Posterior cingulate gyrus (tissue), 11 donors: ENCODE measurements at places on chromosomes 6 and 20.
A peak's percentile ranks its signal among the peaks of the same experiment; 100 is the strongest.

GRCh38 chr20:23403751-23404150 lies 17.5 kb downstream of the NAPB start:
- DNase-seq = no peak

GRCh38 chr6:40482532-40482931 lies 104.6 kb downstream of the LRFN2 start:
- peak; percentile 82 for DNase-seq

GRCh38 chr6:158060455-158061360 lies 79.0 kb downstream of the SYNJ2 start:
- DNase-seq = peak; percentile 40

GRCh38 chr20:11748436-11748835 lies 169.3 kb upstream of the BTBD3 start:
- DNase-seq = no peak

GRCh38 chr6:72941751-72942150 lies 283.5 kb downstream of the KHDC1L start:
- no peak for DNase-seq

- DNase-seq = no peak
Measured at GRCh38 chr6:37928217-37928616, 108.7 kb downstream of the ZFAND3 start.

DNA sequence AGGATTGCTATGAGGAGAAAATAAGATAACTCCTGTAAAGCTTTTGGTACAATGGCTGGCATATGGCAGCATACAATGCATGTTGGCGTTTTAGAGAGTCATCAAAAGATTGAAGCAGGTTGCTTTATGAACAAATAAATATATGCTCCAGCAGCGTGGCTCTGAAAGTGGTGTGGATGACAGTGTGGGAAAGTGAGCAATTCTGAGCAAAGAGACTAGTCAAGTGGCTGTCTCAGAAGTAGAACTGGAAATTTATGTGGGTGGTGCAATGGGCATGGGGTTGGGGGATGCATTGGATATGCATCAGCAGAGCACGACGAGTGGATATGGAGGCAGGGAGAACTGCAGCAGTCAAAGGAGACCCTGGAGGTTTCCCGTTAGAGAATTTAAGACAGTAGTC lies 66.2 kb upstream of the PHACTR2 start:
- no peak for DNase-seq

DNA sequence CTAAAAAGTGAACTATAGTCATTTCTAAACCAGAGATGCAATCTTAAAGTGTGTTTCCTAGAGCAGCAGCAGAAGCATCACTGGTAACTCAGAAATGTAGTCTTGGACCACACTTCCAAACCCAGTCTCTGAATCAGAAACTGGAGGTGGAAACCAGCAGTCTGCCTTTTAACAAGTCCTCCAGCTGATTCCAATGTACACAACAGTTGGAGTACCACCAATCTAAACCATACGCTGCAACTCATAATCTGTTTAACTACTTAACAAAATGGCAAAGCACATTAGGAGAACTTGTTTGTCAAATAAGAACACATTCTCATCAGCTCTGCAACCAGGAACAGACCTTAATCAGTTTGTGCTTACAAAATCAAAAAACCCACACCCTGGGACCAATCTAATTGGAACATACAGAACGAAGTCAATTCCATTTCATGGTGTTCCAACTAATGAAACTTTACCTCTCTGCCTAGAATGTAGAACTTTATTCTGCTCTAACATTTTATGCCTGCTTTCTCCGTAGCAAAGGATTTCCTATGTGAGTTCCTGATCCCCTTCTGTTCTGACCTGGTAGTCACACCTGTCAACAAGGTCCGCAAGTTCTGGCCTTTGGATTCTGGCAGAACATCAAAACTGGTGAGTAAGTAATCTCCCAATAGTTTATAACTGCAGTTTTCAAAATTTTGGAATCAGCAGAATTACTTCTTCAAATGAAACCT lies 390.4 kb downstream of the HTR1B start:
- no peak for DNase-seq

- peak; percentile 5 for DNase-seq
Measured at GRCh38 chr20:54067606-54068174, 2.7 kb downstream of the BCAS1 start.

GRCh38 chr6:156634951-156635371 lies 142.2 kb upstream of the ARID1B start:
- no peak for DNase-seq

GRCh38 chr6:3355358-3356055 lies 96.8 kb downstream of the PSMG4 start:
- no peak for DNase-seq

DNA sequence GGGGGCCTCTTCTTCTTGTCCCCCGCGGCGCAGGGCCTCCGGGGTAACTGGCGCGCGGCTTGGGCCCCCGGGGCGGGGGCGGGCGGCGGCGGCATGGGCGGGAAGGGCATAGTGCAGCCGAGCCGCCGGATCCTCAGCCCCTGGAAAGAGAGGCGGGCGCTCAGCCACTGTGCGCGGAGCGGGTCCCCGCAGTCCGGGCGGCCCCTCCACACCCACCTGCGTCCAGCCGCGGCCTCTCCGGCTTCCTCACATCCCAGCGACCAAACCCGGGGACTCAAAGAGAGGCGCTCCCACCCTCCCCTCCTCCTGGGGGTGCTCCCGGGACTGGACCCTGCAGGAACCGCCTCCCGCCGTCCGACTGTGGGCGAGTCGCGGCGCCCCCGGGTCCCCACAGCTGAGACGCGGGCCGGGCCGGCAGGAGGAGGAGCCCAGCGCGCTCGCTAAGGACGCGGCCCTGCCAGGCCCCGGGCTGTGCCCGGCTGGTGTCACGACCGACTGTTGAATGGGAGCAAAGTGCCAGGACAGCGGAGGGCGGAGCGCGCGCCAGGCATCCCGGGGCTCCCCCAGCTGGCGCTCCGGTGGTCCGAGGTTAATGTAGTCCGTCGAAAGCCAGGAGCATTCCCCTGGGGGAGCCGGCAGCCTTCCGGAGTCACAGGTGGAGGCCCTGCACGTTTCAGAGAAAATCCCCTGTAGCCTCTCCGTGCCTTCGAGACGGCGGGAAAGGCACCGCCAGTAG lies at the start of gene PRR18:
Gene PRR18 (minus strand): TSS at position 360 of the 736 bp plus-strand sequence. CDS start 250 bp downstream, at position 110.
- DNase-seq = peak; percentile 75

GRCh38 chr6:14294270-14294951 lies 176.8 kb downstream of the CD83 start:
- no peak for DNase-seq

GRCh38 chr6:128438393-128438792 lies 82.0 kb downstream of the PTPRK start:
- peak; percentile 49 for DNase-seq

- DNase-seq = no peak
Measured at GRCh38 chr6:129686941-129687627, 22.9 kb downstream of the ARHGAP18 start.

- no peak for DNase-seq
Measured at GRCh38 chr6:170305805-170306323, 694 bp upstream of the FAM120B start.

- no peak for DNase-seq
Measured at GRCh38 chr6:119116712-119117281, 38.3 kb upstream of the FAM184A start.

- DNase-seq = no peak
Measured at GRCh38 chr6:170149681-170150589, 140.9 kb downstream of the DLL1 start.

DNA sequence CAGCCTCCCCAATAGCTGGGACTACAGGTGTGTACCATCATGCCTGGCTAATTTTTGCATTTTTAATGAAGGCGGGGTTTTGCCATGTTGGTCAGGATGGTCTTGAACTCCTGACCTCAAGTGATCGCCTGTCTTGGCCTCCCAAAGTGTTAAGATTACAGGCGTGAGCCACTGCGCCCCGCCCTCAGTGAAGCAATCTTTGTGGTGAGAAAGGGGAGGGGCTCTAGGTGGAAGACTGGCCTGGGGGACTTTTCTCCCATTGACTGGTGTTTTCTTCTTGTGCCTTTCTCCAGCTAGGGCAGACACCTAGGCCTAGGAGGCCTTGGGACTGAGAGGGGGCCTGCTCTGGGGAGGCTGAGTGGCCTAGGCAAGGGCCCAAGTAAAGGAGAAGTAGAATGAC lies 84.1 kb downstream of the DNAAF9 start:
- DNase-seq = peak; percentile 51

GRCh38 chr6:13471184-13471583 lies 16.2 kb downstream of the GFOD1 start:
- DNase-seq = no peak

DNA sequence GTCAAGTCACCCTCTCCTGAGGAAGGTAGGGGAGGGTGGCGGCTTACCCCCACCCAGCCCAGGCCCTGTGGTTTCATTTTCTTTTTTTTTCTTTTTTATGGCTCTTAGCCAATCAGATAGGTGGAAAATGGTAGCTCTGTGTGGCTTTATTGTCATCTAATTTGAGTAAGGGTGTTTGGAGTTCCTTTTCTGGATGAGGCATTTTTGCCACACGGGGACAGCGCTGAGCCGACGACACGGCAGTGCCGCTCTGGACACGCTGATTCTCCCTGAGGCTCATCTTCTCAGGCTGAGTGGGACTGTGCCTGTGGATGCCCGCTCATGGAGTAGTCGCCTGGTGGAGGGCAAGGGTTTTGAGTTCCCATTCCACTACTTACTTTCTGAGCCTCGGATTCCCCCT lies 37.6 kb upstream of the ANGPT4 start:
- DNase-seq = no peak

- no peak for DNase-seq
Measured at GRCh38 chr6:126134491-126134890, 148.2 kb downstream of the TRMT11 start.

GRCh38 chr20:12581644-12582289 lies 427.0 kb upstream of the SPTLC3 start:
- no peak for DNase-seq

DNA sequence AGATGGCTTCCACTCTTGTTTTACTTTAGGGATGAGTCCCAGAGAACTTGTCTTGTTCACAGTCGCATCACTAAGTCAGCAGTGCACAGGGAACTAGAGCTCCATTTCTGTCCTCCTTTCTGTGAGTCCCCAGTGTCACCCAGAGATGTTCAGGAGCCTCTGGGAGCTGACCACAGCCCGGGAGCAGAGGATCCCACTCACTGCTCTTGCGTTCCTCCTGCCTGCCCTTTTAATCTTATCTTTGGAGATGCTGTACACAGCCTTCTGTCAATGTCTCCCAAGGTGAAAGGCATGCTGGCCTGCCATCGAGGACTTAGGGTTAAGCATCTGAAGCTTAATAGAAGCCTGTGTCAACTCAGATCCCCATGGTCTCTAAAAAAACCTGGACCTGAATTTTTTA lies 71.2 kb downstream of the IGF2R start:
- no peak for DNase-seq

DNA sequence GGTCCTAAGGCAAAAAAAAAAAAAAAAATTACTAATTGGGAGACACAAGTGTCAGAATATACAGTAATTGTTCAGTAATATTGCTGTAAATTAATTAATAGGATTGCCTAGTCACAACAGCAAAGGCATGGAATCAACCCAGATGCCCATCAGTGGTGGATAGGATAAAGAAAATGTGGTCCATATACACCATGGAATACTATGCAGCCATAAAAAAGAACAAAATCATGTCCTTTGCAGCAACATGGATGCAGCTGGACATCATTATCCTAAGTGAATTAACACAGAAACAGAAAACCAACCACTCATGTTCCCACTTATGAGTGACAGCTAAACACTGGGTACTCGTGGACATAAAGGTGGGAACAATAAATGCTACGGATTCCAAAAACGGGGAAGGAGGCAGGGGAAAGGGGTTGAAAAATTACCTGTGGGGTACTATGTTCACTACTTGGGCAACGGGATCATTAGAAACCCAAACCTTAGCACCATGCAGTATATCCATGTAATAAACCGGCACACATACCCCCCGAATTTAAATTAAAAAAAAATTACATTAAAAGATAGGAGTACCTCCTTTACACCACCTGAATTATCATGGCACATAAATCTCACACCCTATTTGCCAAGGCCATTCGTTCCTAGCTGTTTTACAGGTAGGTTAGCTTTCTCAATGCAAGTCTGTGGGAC lies 689 bp upstream of the PFDN4 start:
- DNase-seq = no peak

GRCh38 chr20:3751675-3752385 lies 15.7 kb downstream of the ADISSP start:
- no peak for DNase-seq

- DNase-seq = no peak
Measured at GRCh38 chr6:169513478-169514193, 188.2 kb downstream of the WDR27 start.

DNA sequence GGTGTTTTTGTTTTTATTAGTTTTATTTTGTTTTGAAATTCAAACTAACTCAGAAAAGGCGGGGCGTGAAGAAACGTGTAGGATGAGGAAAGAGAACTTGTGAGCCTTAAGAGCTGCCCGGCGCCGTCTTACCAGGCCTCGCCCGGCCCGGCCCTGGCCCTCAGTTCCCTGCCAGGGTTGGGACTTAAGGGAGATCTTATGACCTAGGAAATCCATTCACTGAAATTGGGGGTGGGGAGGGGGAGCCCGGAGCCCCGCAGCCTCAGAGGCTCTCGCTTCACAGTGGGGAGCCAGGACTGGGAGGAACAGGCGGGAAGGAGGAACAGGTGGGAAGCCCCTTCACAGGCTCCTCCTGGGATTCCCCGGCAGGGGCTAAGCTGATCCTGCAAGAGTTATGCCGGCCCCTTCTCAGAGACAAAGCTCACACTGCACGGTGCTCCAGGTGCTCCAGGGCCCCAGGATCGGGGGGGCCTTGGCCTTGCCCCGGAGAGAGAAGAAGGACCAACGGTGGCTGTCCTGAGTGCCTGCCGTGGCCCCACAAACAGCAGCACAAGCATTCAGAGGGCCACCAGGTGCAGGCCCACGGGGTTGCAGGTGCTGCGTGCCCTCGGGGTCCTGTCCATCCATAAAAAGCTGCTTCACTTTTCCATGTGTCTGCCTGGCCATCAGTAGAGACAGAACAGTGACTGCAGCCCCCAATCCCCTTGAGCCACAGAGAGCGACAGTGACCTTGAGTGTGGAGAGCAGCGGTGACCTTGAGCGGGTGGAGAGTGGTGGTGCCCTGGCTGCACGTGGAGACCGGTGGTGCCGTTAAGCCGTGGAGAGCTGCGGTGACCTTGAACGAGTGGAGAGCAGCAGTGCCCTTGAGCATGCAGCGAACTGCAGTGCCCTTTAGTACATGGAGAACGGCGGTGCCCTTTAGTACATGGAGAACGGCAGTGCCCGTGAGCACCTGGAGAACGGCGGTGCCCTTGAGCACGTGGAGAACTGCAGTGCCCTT lies 152.7 kb downstream of the DLL1 start:
- no peak for DNase-seq

GRCh38 chr6:137978252-137978896 lies 111.3 kb downstream of the TNFAIP3 start:
- no peak for DNase-seq

DNA sequence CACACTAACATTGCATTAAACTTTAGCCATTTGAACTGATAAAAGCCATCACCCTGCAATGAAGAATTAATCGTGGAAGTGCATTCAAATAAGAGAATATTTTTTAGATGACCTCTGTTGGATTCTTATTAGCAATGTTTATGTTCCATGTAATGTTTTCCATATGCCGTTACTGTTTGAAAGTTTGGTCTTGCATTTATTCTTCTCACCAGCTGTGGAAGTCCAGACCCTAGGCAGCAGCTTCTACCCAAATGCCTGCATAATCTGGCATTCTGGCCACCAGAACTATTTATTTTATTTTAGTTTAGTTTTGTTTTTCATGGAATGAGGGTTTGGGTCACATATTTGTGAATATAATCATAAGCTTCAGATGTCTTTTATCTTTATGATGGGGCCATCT lies 140.4 kb downstream of the SAMD5 start:
- DNase-seq = no peak
